ENCODE measurements at places on chromosomes 13 and 19. TPM values are rescaled to one million over a fixed set of nuclear protein-coding genes. Genes with fewer than 3 reads are reported as not detected.

DNA sequence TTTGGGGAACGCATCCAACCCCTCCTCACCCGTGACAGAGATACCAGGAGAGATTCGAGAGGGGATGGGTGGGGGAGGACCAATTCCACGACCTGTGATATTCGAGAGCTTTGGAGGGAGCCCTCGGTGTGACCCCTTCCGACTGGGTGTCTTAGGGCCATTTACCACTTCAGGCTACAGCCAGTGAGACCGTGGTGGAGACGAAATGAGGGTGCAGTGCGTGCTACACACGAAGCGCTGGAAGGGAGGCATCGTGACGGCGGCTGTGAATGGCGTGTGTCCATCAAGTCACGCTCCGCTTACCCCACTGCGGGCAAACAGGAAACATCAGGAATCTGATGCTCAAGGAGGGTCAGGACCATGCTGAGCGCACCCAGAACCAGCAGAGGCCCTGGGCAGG lies 10.4 kb downstream of the CTU1 start:
- H3K4me1 ChIP-seq: peaks cover 36% of the 10 kb centered on the region
- no peak overlapping the region for H3K4me3 ChIP-seq
- H3K27ac ChIP-seq: no peak overlapping the region
- H3K27me3 ChIP-seq: no peaks in the 10 kb centered on the region

DNA sequence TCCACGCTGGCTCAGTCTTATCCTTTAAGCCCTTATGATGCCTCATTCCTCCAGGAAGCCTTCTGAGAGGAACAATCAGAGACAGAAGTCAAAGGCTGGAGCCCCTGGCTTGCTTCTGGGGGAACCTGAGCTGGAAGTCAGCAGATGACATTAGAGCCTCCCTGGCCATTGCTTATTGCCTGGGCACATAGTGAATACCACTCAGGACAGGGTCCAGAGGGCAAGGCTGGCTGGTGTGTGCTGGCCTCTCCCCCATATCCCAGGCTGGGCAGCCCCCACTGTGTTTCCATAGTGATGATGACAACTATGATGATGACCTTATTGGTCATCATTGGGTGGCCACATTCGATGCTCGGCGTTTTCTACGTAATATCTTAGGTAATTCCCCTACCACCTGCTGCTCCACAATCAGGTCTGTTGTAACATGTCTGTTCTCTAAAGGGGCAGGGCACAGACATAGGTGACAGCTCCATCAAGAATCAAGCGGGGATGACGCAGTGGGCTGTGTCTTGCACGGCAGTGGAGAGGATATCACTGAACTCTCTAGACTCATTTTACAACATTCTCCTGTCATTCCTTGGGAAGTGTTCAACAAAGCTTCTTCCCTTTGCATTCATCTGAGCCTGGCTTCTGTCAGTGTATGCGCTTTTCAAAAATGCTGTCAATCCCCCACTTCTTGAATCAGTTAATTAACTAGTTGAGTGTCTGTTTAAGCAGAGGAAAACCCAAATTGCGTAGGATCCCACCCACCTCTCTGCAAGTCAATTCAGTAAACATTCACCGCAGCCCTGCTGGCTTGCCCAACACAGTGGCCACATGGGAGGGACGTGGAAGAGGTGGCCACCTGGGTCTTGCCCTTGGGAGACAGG lies 89.4 kb upstream of the TSHZ3 start:
- DNase-seq: peak; percentile 38
- H3K4me1 ChIP-seq: no peaks in the 10 kb centered on the region
- H3K27me3 ChIP-seq: no peaks in the 10 kb centered on the region
- no peak overlapping the region for H3K4me3 ChIP-seq
- no peak overlapping the region for H3K27ac ChIP-seq
- no peaks in the 10 kb centered on the region for H3K36me3 ChIP-seq

DNA sequence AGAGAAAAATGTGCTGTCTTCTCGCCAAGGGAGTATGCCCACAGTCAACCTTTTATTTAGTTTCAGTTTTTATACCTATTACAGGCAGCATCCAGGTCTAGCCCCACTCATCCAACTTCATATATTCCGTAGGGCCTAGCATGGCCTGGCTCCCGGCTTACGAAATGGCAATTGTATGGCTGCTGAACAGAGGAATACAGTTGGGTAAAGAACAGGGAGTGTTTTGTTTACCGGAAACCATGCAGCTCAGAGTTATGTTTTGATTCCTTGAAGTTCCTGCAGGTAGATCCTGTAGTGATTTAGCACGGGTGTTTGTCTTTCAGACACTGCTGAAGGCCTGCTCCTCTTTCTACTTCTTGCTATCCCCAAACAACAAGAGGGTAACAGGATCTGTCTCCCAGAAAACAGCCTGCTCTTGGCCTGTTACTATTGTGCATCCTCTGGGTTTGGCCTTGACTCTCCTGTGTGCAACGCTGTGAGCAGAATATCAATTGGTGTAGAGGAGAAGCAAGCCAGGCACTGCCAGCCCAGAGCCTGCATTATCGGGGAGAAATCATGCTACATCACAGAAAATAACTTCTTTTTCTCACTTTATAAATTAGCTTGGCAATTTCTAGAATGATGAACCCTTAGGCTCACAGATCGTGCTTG lies 32.4 kb downstream of the OLFM4 start:
- no peak for DNase-seq
- H3K4me3 ChIP-seq: no peak overlapping the region
- H3K27me3 ChIP-seq: no peaks in the 10 kb centered on the region
- H3K27ac ChIP-seq: no peak overlapping the region
- H3K36me3 ChIP-seq: no peaks in the 10 kb centered on the region
- H3K4me1 ChIP-seq: no peaks in the 10 kb centered on the region

- no peak for DNase-seq
- no peak overlapping the region for H3K27ac ChIP-seq
- H3K27me3 ChIP-seq: no peaks in the 10 kb centered on the region
- no peaks in the 10 kb centered on the region for H3K36me3 ChIP-seq
Measured at GRCh38 chr13:39918620-39919236, 263.3 kb downstream of the COG6 start.

DNA sequence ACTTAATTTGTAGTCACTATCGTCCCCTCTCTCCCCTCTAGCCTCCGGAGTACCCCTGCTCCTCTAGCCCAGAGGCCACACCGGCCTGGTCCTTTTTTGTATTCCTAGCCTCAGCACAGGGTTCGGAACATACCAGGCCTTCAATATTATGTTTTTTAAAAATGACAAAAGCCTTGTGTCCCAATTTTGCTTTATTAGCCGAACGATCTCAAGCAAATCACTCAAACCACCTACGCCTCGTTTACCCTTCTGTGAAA lies 463 bp upstream of the POMP start:
- no peaks in the 10 kb centered on the region for H3K4me1 ChIP-seq
- H3K4me3 ChIP-seq: peak overlapping the region; percentile 90
- no peaks in the 10 kb centered on the region for H3K27me3 ChIP-seq
- no peak for DNase-seq
- H3K27ac ChIP-seq: peak overlapping the region; percentile 90
- H3K36me3 ChIP-seq: peaks cover 16% of the 10 kb centered on the region

The ZNF763 gene
- total RNA-seq: 1.4 TPM

The TPP2 gene
- 59.9 TPM for total RNA-seq

The RFX2 gene
- total RNA-seq: 12.7 TPM
